Cardiac fibroblast (primary cell): ENCODE measurements at places on chromosomes 13 and 19.

GRCh38 chr19:18798384-18799352 is 7.6 kb upstream of the COMP start:
- no peak for DNase-seq

GRCh38 chr19:28154077-28154476 is 1058.9 kb downstream of the UQCRFS1 start:
- DNase-seq = no peak

DNA sequence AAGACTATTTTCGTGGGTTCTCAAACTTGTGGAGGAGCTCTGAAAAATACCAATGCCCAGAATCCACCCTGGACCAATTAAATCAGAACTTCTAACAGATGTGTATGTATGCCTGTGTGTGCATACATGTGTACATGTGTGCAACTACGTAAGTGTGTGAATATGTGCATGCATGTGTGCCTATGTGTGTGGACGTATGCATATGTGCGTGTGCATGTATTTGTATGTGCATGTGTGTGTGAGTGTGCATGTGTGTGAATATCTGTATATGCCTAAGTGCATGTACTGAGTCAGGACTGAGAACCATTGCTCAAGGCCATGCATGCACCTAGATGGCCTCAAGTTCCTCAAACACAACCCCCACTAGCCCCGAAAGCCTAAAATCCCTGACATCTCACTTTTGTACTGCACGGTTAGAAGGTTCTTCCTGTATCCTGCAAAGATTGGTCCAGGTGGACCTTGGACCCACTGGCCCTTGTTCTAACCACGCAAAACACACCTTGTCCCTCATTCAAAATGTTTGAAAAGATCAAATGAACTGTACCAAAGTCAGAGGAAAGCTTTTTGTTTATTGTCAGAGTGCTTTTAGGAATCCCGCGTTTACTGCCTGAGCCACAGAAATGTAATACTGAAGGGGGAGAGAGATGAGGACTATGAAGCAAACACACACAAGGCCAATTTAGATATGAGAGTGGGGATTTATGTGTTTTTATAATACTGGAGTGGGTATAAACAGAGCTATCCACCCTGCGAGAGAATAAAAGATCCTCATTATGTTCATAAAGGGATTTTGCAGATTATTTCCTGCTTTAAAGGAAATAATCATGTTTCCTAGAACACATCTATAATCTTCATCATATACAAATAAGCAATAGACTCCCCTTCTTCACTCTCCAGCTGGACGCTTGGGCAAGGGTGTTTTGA is 39.1 kb downstream of the LATS2 start:
- DNase-seq = no peak

GRCh38 chr13:22469452-22469851 is 711.3 kb upstream of the SGCG start:
- DNase-seq = no peak

DNA sequence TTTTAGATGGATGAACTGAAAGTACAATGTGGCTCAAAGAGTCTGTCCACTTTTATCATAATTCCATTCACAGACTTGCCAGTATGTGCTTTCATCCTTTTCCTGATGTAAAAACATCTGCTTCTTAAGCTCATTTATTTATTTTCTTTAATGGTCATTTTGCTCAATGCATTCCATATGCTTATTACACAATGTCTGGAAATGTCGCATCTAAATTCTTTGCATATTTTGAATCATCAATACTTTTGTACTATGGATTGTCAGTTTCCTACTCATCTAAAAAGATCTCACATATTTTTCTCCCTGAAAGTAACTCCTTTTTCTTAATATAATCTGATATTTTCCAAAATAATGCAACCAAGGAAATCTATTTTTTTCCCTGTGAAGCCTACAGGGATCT is 1315.8 kb downstream of the EFNB2 start:
- peak; percentile 59 for DNase-seq

DNA sequence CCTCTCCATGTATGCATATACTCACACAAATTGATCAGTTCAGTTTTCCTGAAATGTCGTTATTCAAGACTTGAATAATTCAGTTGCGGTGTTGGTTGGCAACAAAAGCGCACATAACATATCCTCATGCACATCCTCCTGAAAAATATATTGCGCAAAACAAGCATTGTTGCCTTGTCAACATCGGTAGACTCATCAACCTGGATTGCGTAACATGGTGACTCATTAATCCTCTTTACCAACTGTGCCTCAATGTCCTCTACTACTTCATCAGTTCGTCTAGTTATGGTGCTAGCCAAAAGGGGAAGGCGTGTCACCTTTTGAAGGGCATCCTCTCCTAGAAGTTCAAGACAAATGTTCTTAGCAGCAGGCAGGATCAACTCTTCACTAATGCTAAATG is 357.7 kb downstream of the LMO7 start:
- DNase-seq = peak; percentile 47

- DNase-seq = no peak
Measured at GRCh38 chr13:101382086-101382485, 34.2 kb downstream of the NALCN start.

DNA sequence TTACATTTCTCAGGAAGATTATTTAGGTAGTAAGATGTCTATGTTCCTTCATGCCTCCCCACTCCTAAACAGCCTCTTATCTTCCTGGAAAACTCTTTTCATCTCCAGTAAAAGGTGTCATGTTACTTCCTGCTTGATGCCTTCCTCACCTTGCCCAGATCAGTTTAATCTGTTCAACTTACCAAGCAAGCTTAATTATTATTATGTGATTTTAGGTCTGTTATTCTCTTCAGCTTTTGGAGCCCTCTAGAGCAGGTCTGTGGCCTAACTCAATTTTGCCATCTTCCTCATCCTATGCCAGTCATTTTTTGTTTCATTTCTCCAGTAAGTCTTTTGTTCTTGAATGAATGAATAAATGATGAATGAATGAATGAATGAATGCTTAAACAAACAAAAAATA is 528.4 kb downstream of the DCT start:
- DNase-seq = peak; percentile 25
